Hematopoietic multipotent progenitor cell treated with erythropoietin and hydrocortisone succinate and interleukin-3 and kit ligand, for 15 days (in vitro differentiated cells): ENCODE measurements at places on chromosomes 12 and 14.

DNA sequence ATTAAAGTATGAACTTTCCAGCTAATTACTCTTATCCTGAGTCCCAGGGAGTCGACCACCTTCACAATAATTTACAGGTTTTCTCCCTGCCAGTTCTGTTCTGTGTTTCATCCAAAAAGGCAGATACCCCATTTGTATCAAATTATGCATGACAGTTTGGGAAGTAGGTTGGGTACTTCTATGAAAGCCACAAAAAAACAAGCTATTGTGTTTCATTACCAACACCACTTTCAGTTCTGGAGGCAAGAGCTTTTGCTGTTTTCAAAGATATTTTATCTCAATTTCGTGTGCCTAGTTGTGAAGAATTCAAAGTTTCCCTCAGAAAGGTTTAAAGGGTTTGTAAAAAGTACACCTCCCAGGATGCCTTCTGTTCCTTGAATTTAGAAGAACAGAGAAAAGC, 557.4 kb downstream of the FLRT2 start:
- DNase-seq, result no peak

GRCh38 chr14:77883847-77884238, 83.9 kb downstream of the ADCK1 start:
- no peak for DNase-seq

GRCh38 chr12:115962216-115962615, 315.3 kb downstream of the MED13L start:
- no peak for DNase-seq

GRCh38 chr12:131428091-131428685, 282.7 kb upstream of the SFSWAP start:
- DNase-seq, result no peak

DNA sequence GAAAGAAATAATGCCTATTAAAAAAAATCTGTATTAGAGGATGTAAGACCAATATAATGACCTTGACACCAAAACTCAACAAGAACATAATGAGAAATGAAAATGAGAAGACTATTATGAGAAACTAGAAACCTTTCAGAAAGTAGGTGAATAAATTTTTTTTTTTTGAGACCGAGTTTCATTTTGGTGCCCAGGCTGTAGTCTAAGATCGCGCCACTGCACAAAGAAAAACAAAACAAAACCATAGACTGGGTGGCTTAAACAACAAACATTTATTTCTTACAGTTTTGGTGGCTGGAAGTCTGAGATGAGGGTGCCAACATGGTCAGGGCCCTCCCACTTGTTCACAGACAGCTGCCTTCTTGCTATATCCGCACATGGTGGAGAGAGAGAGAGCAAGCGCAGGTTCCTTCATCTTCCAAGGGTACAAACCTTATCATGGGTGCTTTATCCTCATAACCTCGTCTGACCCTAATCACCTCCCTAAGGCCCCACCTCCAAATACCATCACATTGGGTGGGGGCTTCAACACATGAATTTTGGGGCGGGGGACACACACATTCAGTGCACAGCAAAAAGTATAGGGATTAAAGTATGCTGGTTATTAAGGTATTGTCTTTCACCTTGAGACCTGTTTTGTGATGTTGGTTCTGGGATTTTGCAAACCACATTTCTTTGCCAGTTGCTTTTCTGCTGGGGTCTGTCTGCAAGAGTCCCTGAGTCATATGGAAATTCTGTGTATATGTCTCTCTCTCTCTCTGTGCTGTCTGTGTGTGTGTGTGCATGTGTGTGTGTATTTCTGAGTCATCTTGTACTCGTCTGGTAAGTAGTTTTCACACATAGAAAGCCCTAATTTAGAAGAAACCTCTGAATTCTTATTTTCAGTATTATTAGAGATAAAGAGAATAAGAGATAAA, 26.2 kb downstream of the ZCRB1 start:
- DNase-seq, result no peak

GRCh38 chr12:29581631-29582030, 84.1 kb upstream of the OVCH1 start:
- no peak for DNase-seq

DNA sequence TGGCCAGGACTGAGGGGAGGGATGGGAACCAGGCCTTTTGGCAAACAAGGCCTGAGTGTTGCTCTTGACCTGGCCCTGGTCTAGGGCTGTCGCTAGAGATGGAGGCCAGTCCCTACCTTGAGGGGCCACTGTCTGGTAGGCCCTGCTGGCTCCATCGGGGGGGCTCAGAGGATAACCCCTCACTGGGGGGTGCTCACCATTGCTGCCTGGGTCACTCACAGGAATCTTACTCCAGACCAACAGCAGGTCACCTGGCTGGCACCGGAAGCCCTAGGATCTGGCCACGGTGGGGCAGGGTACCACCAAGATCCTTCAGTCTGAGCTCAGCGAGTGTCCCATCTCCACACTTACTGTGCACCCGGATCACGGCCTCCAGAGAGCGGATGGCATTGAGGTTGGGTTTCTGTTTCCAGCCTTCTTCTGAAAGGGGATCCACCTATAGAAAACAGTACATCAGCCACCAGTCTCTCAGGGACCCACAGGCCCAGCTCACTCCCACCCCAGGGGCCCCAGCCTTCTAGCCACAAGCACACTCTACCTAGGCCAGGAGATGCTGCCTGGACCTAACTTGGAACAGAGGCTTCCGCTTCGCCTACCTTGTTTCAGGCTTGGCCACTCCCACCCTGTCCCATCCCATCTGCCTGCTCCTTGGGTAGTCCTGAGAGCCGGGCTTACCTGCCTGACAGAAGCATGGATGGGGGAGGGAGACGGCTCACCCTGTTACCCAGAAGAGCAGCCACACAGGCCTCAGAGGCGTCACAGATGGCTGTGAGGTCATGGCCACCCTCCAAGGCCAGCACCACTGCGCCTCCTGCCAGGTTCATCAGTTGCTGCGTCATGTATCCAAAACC, 12.2 kb downstream of the SLC48A1 start:
- no peak for DNase-seq

GRCh38 chr14:21070610-21071224, 613 bp downstream of the ARHGEF40 start:
- no peak for DNase-seq

DNA sequence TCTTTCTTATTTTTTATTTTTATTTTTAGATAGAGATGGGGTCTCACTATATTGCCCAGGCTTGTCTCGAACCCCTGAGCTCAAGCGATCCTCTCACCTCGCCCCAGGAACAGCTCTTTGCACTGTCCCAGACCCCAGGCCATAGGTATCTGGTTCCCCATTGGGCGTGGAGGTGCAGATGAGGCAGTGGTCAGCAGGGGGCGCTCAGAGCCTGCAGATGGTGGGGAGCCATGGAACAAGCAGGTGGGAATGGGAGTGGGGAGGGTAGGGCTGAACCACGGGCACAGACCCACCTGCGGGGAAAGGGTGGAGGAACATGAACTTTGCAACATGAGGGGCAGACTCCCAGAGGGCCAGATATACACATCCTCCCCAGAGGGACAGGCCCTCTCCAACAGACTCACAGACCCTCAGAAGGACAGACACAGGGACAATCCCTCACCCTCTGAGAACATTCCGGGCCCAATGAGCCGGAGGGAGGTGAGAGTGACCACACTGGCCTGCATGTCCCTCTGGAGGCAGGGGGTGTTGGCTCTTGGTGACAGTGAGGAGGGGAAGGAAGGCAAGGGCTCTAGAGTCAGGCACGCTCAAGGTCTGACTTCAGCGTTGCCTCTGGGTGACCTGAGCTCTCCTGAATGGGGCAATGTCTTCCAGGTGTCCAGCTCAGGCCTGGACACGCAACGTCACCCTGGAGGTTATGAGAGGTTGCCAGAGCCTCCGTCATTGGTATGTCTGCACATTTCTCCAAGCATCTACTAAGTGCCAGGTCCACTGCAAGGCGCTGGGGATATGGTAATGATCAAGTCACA, 34.9 kb downstream of the KRT80 start:
- DNase-seq, result peak; percentile 67

- DNase-seq, result no peak
Measured at GRCh38 chr12:9344541-9344940, 136.3 kb upstream of the PZP start.

DNA sequence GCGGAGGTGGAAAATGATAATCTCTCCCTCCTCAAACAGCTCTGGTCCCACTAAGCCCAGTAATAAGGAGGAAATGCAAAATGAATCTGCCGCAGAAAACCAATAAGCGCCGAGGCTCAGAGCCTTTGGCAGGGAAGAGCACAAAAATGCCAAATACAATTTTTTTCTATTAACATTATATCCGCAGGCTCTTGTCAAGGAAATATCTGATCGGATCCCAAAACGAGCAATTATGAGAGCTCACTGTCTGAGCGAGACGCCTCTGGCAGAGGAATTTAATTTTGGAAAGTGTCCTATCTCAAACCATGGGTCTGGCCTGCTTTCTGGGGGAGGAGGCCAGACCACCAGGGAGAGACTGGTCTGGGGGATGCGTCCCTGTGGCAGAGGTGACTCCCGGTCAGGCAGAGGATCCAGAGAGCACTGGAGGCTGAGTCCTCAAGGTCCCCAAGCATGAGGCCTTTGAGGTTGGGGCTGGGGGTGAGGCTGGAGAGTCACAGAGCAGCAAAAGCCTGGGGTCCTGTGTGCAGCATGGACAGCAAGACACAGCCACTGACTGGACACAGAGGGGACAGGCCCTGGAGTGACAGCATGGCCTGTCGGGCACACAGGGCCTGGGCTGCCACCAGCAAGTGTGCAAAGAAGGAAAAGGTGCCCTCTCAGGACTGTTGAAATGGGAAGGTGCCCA, 342.8 kb upstream of the SFSWAP start:
- no peak for DNase-seq

DNA sequence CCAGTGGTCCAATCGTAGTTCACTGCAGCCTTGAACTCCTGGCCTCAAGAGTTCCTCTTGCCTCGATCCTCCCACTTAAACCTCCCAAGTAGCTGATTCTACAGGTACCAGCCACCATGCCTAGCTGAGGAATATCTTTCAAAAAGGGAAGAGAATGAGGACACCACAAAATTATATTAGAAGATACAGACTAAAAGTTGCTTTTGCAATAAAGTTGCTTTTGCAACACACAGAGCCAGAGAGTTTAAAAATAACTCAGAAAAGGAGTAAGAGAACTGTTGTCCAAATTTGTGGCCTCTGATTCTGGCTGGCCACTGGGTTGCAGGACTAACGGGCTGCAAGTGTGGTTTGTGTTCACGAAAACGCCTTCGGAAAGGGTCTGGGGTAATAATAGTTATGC, 19.8 kb downstream of the TMEM253 start:
- no peak for DNase-seq

- DNase-seq, result no peak
Measured at GRCh38 chr12:54890339-54890738, 36.0 kb downstream of the MUCL1 start.

DNA sequence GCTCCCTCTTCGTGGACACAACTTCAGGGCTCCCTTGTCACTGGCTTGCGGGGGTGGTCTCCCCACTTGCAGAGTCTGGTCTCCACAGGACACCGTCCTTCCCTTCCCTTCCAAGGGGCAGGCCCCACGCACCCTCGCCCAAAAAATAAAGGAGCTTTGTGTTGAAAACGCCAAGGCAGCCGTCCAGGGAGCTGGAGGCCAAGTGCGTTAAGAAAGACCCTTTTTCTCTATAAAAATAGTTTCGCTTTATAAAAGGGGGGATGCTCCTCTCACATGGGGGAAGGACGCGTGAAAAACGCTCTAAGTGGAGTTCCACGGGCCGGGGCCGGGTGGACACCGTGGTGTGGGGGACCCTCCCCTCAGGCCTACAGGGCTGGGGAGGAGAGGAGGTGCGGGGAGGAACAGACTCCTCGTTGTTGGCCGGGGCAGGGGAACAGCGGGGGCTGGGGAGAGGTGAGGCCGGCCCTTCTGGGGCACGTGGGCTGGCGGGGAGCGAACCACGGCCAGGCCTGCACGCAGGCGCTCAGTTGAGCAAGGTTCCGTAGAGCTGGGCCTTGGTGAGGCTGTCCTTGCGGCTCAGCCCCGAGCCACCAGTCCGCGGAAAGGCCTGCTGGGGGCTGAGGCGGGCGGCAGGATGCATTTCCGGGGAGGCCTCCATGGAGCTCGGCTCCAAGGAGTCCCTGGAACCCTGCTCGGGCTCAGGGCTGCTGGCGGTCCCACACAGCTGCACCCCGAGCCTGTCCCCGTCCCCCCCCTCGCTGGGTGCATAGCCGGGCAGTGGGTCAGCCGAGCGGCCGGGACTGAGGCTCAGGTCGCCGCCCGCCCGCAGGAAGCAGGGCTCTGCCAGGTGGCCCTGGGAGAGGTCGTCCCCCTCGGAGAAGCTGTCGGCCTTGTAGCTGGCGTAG, 49.5 kb downstream of the BEGAIN start:
- DNase-seq, result no peak

DNA sequence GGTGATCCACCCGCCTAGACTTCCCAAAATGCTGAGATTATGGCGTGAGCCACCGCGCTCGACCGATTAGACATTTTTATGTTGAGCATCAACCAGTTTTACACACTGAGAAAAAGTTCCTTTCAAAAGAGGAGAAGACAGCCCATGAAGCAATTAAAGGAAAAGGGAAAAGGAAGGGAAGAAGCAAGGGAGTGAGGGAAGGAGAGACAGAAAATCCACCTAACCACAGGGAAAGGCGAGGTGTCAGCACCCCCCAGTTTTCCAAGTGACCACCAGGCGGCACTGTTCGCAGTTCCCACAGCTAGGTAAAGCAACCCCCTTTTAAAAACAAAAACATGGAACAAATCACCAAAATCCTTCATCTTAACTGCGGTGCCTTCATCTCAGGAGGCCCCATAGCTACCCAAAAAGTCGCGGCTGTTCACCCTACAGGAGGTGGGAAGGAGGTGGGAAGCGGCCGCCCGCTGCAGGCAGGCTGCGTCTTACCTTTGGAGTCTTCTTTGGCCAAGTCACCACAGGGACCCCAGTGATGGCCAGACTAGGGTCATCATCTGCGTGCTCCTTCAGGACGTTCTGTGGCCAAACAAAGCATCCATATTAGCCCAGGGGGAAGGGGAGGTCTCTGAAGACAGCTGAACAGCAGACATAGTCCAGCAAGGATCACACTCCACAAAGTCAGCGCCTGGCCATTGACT, 86.6 kb downstream of the KDM2B start:
- peak; percentile 60 for DNase-seq

DNA sequence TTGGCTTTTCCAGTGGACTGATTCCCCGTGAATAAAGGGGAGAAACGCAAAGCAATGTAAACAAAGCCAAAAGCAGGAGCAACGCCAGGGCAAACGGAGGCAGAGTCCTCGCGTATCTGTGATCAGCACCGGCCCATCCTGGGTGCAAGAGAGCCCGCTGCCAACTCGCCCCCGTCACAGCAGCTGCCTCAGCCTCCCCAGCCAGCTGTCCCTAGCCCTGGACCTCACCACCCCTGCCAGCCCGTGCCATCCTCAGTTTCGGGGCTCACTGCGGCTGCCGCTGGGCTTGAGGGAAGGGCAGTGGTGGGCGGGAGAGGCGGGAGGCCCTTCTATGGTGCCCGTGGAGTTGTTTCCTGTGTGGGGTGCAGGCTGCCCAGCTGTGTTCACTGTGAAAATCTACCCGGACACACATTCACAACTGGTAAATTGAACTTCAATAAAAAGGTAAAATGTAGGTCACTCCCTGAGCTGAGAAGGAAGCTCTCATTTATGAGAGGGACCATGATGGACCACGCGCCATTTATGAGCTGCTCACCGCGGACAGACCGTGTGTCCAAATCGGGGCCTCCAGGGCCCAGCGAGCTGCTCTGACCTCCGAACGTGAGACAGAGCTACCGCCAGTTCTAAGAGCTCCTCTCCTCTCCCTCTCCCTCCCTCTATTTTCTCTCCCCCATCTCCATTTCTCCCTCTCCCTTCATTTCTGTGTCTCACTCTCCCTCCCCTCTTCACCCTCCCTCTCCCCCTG, 330.5 kb upstream of the SFSWAP start:
- DNase-seq, result no peak
